Lung microvascular endothelial cell (primary cell): ENCODE measurements at places on chromosomes 1 and 21. TPM values are rescaled to one million over a fixed set of nuclear protein-coding genes. Genes with fewer than 3 reads are reported as not detected.

Gene KCND3
- total RNA-seq, result 0.20 and 0.44 TPM in 2 replicates

GRCh38 chr1:96361271-96361856 is 360.2 kb upstream of the PTBP2 start:
- DNase-seq, result no peak

DNA sequence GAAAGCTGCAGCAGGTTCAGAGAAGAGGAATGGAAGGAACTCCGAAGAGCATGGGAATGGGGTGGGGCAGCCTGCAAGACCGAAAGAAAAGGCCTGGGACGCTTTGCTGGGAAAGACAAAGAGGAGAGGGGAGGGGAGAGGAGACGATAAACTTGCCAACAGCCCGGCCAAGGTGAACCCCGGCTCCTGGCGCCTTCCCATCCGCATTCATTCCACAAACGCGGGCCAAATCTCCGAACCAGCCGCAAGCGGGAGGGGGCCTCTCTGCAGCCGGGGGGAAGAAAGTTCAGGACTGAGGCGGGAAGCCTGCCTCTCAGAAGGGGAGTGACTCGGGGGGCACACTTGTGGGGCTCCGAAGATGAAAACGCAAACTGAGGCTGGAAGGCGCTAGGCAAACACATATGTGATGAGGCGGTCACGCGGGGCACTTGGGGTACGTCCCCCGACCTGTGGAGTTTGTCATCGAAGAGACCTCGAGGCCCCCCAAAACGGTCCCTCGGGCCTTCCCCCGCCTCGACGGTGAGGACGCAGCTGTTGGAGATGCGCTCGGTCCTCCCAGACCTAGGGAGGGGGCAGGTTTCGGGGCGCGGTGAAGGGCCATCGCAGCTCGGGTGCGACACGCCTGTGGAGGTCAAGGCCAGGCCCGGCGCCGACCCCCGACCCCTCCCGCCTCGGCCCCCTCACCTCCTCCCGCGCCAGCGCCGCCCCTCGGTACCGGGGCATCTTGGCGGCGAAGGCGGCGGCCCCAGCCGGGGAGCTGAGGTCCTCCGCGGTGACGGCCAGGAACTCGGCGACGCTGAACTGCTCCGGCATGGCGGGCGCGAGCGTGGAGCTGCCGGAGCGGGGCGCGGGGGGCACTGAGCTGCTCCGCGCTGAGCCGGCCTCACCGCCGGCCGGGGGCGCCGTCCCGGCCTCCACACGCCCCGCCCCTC is at the start of gene ASAP3:
TSS of gene ASAP3 (minus strand) at position 859 of the 932 bp plus-strand sequence. CDS start at position 813, 46 bp downstream.
- peak; percentile 28 for DNase-seq

- peak; percentile 83 for DNase-seq
Observed at GRCh38 chr1:188708795-188709535, 1768.7 kb downstream of the BRINP3 start.

GRCh38 chr1:234260578-234260977 is 112.7 kb upstream of the COA6 start:
- DNase-seq, result peak; percentile 52
